ENCODE measurements at places on chromosomes 12 and 14. TPM values are rescaled to one million over a fixed set of nuclear protein-coding genes. Genes with fewer than 3 reads are reported as not detected.

DNA sequence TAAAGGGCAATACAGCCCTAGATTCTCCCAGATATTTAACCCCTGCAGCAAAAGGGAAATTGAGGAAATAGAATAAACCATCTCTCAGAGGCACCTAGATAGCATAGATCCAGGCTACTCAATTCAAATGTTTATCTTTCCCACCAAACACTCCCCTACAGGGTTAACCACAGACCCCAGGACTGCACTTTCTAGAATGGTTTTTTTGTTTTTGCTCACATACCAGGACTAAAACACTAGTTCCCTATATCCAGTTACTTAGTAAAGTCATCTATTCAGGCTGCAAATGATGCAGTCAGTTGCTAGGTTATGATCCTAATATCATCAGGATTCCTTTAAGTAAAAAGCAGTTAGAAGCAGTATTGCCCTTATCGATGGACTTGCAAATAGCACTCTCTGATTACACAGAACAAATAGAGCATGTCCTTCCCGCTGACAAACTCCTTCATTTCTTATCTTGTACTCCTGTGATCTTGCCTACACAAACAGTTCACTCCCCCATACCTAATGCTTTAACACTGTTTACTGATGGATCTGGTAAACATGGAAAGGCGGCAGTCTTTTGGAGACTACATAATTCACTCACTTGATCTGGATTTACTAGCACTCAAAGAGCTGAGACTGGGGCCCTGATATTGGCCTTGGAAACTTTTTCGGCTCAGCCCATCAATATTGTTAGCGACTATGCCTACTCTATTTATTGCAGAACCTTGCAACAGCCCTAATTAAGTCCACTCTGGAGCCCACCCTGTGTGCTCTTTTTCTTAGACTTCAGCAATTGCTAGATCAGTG lies 257.2 kb upstream of the DIO2 start:
- no peak for DNase-seq

DNA sequence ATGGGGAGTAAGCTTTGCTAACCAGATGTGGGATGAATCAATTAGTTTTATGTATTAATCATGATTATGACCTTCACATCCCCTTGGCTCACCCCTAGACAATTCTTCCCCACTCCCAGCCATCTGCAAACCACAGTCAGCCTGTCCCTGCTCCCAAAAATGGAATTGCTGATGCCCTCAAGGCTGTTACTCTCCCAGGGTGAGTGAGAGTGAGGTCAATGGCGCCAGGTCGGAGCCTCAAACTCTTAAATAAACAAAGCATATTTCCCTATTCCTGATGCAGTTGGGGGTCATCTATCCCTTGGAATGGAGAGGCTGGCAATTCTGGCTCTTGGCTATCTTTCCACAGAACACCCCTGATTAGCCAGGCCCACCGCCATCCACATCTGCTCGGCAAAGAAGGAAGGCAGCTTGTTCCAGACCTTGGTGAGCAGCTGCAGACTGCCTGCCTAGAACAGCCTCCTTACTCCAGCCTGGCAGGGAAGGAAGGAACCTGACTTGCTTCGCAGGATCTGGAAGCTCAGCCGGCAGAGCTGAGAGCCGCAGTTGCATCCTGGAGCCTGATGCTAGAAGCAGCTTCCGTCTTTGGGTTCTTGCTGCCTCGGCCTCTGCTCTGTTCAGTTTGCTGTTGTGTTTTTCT lies 57.0 kb downstream of the SMUG1 start:
- no peak for DNase-seq

Gene SPX
- 0.95 TPM for total RNA-seq

Gene CLECL1
- total RNA-seq: not detected

- DNase-seq: no peak
These were observed 1.6 kb upstream of the NFATC4 start for GRCh38 chr14:24366413-24366720.

Gene OSGEP
- total RNA-seq: 54.1 TPM

DNA sequence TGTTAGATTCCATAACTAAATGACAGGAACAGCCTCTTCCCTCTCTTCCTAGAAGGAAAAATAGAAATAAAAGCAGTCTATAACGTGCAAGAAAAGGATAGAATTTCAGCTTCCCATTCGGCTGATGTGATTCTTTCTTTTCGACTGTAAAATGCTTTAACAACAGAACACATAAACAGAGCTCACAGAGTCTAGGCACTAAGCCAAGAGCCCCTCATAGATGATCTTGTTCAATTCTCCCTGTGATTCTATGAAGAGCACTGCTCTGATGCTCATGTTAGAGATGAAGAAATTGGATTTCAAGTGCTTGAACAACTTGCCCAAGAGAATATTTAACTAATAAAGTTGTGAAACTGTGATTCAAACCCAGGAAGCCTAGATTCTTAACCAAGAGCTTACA lies 232.7 kb downstream of the RPAP3 start:
- DNase-seq: no peak

DNA sequence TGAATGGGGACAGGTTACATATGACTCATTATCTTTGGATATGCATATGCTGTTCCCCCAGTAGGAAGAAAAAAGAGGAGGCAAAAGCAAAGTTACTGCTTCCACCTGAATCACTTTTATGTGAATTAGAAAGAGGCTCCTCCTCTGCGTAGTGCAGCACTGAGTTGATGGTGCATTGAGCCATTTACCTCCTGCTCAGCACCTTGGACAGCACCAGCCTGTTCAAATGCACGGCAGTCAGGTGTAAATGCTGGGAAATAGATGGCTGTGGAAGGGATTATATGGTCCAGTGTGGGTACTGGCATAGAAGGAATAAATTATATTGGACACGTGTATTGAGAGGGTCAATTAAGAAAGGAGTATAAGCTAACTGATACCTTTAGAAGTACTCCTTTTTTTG lies 541.9 kb upstream of the SEL1L start:
- no peak for DNase-seq

DNA sequence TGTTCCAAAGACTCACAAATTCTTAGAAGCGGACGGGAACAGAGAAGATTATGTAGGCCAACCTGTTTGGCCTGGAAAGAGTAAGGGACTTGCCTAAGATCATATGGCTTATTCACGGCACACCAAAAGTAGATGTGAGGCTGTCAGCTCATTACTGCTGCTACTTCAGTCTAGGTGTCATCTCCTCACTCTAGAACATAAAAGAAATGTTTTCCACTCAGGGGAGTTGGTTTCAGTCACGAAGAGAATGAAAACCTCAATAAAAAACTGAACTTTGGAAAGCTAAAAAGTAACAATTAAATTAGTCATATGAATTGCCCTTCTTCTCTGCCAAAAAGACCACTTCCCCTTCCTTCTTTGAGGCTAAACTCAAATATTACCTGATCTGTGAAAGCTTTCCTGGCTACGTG lies 658 bp upstream of the CEP128 start:
- DNase-seq: no peak

DNA sequence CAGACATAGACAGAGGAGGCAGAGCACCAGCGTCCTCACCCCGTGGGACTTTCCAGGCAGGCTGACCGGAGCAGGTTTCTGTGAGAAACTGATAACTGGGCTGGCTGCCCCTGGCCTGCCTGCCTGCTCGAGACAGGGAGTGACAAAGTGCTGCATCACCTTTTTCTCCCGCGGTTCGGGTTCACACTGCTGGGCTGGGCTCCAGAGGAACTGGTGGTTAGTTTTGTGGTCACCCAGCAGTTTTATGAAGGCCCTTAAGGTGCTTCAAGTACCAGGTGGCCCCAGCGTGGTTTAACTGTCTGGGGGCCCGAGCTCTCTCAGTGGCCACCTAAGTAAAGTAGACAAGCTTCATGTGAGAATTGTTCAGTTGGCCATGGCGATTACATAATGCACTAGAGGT lies 1073.6 kb downstream of the BCL11B start:
- no peak for DNase-seq

- DNase-seq: no peak
These were observed 246.3 kb downstream of the NUAK1 start for GRCh38 chr12:105892362-105892910.

Gene LGALS3
- 450 TPM for total RNA-seq

Gene PLEKHD1
- total RNA-seq: 0.12 TPM

Data from omental fat pad (tissue), 4 donors.